ENCODE measurements at places on chromosomes 4 and X.
A peak's percentile ranks its signal among the peaks of the same experiment; 100 is the strongest.

DNA sequence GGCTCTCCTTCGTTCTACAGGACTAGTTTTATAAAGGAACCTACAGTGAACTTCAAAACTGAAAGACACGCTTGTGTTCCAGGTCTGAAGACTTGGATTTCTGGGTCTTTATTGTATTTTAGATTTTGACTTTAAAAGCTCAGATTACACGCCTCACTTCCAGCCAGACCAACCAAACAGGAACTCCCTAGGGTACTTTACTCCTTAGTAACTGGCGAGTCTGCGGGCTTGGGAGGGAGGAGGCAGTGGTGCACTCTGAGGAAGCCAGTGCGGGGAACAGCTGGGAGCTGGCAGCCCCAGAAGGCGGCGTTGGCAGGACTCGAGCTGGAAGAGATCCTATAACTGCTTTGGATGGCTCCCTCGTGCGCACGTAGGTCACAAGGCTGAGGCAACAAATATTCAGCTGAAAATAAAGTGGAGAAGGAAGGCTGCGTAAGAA, 391 bp upstream of the PHKA1 start:
- peak; percentile 36 for DNase-seq

DNA sequence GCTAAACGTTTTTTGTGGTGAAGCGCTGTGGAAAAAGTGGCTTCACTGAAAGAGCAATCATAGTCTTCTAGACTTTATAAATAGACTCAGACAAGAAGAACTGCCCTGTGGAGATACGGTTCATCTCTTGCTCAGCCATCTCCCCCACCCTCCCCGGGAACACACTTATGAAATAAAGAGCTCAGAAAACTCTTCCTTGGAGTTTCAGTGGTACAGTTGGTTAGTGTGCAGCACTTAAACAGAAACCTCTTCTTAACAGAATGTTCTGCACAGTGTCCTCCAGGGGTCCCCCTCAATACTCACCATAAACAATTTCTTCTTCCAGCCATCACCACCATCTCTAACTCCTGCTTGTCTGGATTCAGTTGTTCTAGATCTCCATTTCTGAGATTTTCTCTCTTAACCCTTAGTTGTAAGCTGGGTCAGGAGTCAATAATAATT, 313.0 kb downstream of the ARHGAP10 start:
- no peak for DNase-seq

GRCh38 chrX:65522739-65523372, 11.7 kb downstream of the LAS1L start:
- DNase-seq: peak; percentile 26

DNA sequence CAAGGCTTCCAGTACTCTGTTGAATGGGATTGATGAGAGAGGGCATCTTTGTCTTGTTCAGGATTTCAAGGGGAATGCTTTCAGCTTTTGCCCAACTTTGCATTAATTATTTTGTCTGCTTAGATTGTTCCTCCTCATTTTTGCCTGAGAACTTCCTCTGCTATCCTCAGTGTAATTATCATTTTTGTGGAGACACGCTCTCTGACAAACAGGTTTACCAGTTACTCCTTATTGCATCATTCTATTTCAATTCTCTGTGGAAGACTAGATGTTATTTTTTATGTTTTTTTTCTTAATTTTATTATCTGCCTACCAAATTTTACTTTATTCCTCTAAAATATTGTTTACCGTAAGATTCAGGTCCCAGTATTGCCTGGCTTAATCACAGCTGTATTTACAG, 349.2 kb downstream of the ADGRL3 start:
- no peak for DNase-seq

- DNase-seq: no peak
Measured at GRCh38 chrX:132636080-132636479, 147.2 kb upstream of the MBNL3 start.

GRCh38 chr4:188596021-188596420, 456.8 kb downstream of the TRIML1 start:
- no peak for DNase-seq

DNA sequence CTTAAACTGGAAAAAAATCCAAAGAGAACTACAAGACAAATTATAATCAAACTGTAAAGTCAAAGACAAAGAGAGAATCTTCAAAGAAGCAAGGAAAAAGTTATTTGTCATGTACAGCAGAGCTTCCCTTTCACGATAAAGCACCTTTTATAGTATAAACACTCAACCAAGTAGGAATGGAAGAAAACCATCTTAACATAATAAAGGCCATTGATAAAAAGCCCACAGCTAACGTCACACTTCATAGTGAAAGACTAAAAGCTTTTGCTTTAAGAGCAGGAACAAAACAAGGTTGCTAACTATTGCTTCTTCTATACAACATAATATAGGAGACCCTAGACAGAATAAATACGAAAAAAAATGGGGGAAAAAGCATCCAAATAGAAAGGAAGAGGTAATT, 595.7 kb upstream of the POU3F4 start:
- no peak for DNase-seq

- DNase-seq: no peak
Measured at GRCh38 chr4:164935363-164935762, 42.1 kb downstream of the TRIM61 start.

All from hepatic stellate cell (primary cell).